ENCODE measurements at places on chromosomes 6 and 20. TPM values are rescaled to one million over a fixed set of nuclear protein-coding genes. Genes with fewer than 3 reads are reported as not detected.

The SLC13A3 gene
- total RNA-seq: 0.38 TPM

DNA sequence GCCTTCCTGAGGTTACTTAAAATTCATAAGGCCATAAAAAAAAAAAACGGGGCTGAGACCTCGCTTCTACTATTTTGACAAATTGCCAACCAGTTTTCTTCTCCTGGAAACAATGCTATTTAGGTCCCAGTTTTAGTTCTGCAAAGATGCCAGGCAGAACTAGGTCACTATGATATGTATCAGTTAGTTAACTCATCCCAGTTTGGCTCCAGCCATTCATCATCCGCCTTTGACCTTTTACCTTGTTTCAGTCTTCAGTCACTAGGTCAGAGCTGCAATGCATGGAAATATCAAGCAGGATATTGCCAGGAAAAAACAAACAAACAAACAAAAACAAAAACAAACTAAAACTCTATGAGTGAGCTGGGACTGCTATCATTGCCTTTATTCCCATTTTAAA is 29.8 kb upstream of the ENPP4 start:
- DNase-seq: no peak

DNA sequence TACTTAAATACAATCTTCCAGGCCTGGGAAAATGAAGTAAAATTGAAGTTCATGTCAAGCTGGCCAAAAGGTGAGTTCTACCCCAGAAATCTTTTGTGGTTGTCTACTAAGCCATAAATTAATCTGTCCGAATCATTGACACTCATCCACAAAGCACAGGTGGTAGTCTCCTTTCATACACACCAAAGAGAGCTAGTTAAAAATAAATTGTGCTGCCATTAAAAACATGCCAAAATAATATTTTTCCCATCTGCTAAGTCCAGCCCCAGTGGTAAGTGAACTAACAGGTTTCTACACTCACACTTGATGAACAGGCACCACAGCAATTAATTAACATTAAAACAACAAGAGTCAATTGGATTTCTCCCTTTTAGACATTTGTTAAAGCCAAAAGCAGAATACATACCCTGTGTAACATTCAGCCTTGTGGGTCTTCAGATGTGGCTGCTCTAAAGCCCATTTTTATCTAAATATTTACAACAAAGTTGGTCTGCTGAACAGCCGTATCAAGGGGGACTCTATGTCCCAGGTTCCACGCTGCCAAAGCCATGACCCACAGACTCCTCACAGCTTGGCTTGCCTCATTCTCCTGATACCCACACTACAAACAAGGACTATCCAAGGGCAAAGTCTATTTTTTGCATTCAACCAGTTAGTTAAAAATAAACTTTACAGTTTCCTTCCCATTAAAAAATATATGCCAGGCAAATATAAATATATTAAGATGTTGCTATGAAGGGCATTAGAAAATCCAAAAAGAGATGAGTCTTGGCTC is 490.4 kb downstream of the BMP2 start:
- no peak for DNase-seq

GRCh38 chr20:51854921-51855320 is 52.6 kb upstream of the SALL4 start:
- DNase-seq: no peak

DNA sequence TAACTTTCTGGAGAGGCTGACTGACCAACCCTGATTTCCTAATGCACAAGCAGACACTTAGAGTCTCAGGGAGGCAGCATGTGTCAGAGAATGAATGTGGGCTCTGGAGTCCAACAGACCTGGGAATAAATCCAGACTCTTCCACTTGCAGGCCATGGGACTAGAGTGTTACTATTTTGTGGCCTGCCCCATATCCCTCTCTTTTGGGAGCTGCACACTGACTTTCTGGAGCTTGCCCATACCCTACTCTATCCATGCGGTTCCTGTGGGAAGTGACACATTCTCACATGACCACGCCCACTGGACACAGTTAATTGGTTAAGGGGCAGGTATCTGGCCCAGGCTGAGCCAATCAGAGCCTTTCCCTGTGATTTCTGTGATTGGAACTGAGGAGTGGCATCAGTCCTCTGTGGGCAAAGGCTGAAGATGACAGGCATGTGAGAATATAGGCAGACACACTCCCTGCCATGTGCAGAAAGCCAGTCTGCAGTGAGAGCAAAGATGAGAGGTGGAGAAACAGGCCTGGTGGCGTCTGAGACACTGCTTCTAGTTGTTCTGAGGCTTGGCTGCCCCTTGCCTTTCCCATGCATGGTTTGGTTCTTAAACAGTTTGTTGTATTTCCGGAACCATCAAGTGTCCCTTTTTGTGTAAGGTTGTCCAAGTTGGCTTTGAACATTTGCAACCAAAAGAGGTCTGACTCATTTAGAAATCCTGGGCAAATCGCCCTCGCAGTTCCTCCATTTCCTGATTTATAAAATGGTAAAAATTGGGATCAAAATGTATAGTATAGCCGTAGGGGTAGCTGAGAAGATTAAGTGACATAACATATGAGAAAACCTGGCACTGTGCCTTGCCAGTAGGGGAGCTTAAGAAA is 125.6 kb downstream of the CDC5L start:
- no peak for DNase-seq

GRCh38 chr20:59152559-59153354 is 10.9 kb upstream of the ZNF831 start:
- DNase-seq: no peak

Measured in psoas muscle (tissue), 8 donors.